ENCODE measurements at places on chromosomes 12 and 14.

DNA sequence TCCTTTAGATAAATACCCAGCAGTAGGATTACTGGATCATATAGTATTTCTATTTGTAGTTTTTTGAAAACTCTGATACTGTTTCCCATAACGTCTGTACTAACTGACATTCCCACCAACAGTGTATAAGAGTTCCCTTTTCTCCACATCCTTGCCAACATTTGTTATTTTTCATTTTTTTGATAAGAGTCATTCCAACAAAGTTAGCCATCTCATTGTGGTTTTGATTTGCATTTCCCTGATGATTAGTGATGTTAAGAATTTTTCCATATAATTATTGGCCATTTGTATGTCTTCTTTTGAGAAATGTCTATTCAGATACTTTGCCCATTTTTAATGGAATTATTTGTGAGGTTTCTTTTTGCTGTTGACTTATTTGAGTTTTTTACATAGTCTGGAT, 486.0 kb downstream of the FLRT2 start:
- DNase-seq: no peak

DNA sequence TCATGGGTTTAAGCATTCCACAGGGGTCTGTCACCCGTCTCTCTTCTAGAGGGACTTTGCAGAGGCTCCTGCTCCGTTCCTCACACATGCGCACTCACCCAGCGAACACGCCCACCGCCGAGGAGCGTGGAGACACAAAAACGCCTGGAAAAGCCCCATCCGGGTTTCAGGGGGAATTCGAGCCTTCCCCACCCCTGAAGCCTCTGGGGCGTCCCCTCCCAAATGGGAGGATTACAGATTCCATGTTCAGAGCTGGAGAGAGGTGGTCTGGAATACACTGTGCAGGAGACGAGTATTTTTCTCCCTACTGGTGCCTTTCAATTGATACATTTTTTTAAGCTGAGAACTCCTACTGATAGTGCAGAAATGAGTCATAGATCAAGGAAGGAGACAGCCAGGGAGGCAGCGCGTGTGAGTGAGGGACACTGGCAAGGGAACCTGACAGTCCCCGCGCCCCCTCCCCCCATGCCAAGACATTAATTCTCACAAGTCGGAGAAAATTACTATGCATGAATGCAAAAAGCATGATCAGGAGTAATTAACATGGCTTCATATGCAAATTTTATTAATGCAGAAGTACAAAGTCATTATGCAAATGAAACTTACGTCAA, 36.9 kb downstream of the BCL11B start:
- DNase-seq: no peak

DNA sequence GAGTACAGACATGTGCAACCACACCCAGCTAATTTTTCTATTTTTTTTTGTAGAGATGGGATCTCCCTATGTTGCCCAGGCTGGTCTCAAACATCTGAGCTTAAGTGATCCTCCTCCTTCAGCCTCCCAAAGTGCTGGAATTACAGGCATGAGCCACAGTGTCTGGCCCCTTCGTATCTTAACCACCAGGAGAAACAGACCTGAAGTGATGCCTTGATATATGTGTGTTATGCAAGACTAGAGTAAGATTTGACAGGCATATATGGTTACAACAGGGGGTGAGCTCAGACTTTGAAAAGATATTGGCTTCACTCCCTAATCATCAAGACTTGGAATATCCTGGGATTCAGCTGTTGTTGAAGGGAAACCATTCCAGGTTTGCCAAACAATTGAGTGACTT, 10.7 kb upstream of the GALNT6 start:
- DNase-seq: no peak

- DNase-seq: no peak
These were observed 613 bp downstream of the ARHGEF40 start for GRCh38 chr14:21070610-21071224.

GRCh38 chr12:55700255-55701018, 7.3 kb downstream of the ITGA7 start:
- no peak for DNase-seq

DNA sequence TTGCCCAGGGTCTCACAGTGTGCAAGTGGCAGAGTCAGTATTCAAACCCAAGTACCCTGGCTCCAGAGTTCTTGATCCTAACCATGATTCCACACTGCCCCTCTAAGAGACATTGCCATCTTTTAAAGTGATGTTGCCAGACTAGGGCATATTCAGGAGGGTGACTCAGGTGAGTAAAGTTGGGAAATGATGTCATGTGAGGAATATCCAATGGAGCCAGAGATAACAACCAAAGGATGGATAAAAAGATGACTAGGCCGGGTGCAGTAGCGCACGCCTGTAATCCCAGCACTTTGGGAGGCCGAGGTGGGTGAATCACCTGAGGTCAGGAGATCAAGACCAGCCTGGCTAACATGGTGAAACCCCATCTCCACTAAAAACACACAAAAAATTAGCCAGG, 85.6 kb downstream of the SMOC1 start:
- no peak for DNase-seq

- no peak for DNase-seq
These were observed 14.1 kb downstream of the ACACB start for GRCh38 chr12:109130297-109131153.

DNA sequence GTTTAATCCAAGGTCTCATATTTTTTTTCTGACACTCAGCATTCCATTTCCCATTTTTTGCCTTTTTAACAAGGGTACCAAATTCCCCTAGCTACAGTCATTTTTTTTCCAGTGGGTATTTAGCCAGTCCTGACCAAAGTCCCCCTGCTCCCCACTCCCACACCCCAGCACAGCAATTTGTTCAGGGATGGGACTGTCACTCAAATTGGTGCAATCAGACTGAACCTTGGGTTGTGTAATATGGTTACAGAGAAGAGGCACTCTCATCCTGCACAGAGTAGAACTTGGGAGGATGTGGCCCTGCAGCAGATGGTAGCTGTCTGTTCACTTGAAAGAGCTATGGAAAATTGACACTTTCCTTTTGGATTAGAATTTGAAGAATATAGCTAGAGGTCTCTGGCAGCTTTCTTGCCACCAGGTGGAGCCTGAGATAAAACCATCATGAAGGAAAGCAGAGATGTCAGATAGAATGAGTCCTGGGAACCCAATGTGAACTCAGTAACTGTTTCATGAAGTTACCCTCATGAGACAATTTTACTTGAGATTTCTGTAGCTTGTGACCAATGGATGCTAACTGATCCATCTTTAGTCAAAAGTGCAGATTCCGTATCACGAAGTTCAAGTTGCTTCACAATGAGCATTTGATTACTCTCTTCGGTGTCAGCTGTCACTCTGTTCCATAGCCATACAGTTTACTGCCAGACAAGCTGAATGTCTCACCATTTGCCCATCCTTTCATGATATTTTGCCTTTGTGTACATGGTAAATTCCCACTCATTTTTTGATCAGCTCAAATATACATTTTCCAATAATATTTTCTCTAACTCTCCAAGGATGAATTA, 394.0 kb upstream of the SYT1 start:
- no peak for DNase-seq

DNA sequence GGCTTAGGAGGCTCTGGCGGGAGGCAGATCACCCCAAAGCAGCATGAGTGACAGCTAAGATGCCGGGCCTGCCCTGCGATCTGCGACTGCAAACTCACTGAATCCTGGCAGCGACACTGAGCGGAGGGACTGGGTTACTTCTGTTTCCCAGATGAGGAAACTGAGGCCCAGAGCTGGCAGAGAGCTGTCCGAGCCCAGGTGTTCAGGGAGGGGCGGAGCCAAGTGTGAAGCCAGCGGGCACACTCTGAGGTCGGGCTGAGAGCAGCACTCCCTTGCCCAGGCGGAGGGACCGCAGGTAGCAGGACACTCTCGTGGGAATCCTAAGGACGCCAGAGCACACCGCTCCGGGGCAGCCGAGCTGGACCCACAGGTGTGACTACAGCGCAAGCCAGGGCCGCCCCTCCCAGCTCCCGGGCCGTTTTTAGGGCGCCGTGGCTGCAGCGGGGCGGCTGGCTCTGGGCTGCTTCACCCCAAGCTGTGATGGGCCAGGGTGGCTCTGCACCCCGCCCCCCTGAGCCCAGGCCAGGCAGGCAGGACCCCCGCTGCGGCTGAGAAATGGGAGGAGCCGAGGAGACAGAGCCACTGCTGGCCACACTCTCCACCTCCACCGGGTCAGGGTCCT, 27.4 kb downstream of the MMP17 start:
- no peak for DNase-seq

DNA sequence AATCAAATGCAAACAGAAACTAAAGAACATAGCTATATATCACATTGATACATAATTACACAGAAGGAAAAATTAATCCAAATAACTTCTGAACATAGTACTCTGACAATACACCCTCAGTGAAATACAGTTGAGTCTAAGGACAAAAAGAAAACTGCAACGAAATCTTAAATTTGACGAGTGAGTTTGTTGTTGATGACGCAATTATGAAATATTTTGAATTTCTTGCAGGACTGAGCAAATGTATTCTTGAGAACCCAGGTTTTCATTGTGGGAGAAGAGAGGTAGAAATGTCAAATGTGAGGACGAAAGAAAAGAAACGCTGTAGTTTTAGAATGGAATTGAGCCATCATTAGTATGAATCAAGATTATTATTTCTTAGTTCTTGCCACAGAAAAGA, 46.3 kb downstream of the EGLN3 start:
- DNase-seq: no peak

- no peak for DNase-seq
These were observed 31.1 kb upstream of the ANO2 start for GRCh38 chr12:5976196-5976595.

DNA sequence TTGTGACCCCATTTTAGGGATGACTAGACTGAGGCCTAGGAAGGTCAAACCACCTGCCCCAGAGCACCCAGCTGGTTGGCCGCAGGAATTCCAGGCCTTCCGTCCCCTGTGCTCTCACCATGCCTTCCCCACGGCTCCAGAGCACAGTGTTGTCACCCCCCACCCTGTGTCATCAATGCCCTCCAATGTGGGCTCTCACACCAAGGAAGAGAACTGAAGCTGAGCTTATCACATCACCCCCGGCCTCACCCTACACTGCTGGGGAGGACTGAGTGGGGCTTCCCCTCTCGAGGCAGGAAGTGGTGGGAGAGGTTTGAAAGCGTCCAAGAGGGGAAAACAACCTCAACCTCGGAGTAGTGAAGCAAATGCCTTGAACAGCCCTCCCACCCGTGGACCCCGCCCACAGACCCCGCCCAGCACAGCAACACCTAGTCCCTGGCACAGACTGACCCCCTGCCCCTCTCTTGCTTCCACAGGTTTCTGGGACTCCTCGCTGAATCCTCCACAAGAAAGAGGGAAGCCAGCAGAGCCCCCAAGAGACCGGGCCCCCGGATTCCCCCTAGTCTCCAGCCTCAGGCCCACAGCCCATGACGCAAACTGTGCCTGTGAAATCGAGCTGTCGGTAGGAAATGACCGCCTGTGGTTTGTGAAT, 97.2 kb downstream of the LGMN start:
- no peak for DNase-seq

DNA sequence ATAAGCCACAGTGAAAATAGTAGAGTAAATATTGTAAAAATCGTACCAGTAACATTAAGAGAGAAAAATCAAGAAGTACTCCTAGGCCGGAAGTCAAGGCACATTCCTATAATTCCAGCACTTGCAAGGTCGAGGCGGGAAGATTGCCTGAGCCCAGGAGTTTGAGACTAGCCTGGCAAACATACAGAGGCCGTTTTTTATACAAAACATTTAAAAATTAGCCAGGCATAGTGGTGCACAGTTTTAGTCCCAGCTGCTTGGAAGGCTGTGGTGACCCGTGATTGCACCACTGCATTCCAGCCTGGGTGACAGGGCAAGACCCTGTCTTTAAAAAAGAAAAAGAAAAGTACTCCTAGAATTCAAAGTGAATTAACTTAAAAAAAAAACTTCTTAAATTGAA, 341.8 kb downstream of the C12orf50 start:
- DNase-seq: peak; percentile 52

DNA sequence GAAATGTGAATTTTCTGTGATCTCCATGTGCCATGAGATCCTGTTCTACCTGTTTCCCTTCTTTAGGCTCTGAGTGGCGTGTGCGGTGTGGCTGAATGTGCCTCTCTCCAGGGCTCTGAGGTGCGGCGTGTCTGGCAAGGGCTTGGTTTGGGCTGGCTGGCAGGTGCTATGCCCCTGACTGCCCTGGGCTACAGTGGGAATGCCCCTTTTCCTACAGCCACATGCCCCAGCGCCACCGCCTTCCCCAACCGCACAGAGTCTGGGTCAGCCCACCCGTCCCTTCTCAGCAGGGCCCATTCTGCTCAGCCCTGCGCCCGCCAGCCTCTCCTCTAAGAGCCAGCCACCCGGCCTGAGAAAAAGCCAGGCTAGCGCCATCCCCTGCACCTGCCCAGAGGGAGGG, 24.7 kb downstream of the BTBD6 start:
- DNase-seq: no peak

DNA sequence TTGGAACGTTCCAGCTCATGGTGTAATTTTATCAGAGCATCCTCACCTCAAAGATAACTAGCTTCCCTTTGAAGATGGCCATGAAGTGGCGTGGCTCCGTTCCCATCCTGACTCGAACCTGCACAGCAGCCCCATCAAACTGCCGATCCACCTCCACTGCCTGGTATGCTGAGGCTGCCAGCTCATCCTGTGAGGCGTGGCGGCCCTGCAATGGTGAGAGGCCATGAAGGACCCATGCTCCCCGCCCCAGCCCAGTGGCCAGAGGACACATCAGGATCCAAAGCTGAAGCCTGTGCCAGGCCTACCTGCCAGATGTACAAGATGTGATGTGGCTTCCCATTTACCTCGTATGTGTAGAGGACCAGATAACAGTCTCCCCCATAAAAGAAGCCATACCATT, 11.2 kb downstream of the AVIL start:
- DNase-seq: no peak

DNA sequence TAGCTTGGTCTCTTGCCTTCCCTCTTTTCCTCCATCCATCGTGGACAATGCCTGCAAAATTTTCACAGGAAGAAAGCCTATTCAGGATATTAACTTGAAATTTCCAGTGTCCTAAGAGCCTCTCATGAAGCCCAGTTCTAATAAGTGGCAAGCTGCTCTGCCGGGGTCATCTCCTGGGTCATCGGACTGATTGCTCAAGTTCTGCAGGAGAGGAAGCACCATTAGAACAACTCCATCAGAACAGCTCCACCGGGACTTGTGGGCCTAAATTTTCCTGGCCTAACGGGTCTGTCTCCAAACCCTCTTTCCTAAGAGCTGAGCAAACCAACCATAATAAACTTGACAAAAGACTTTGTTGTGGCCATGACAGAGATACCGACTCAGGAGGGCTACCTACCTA, 13.9 kb downstream of the ERG28 start:
- DNase-seq: no peak

- DNase-seq: no peak
These were observed 108.8 kb downstream of the CRACR2A start for GRCh38 chr12:3644104-3644503.

GRCh38 chr14:61467296-61467695, 145.9 kb downstream of the PRKCH start:
- DNase-seq: no peak

- DNase-seq: no peak
These were observed 107.3 kb downstream of the CRADD start for GRCh38 chr12:93784339-93785086.

GRCh38 chr14:103488960-103489359, 33.7 kb downstream of the CKB start:
- no peak for DNase-seq

Data from epithelial cell of proximal tubule (primary cell).